Ascending aorta (tissue), 2 donors: ENCODE measurements at places on chromosomes 7 and 10. TPM values are rescaled to one million over a fixed set of nuclear protein-coding genes. Genes with fewer than 3 reads are reported as not detected.

STX1A gene
- total RNA-seq: 13.1 TPM

SLC25A28 gene
- 25.2 TPM for total RNA-seq

DENND2A gene
- total RNA-seq: 7.5 TPM

BHLHA15 gene
- not detected for total RNA-seq
